ENCODE measurements at places on chromosomes 1 and 21. TPM values are rescaled to one million over a fixed set of nuclear protein-coding genes. Genes with fewer than 3 reads are reported as not detected.

- no peak for DNase-seq
Measured at GRCh38 chr21:36465478-36465877, 14.4 kb downstream of the CLDN14 start.

- no peak for DNase-seq
Measured at GRCh38 chr1:51276286-51276685, 40.2 kb downstream of the RNF11 start.

GRCh38 chr1:20255666-20256065 lies 35.0 kb upstream of the VWA5B1 start:
- no peak for DNase-seq

- no peak for DNase-seq
Measured at GRCh38 chr1:1915911-1916840, 1.1 kb downstream of the CALML6 start.

DNA sequence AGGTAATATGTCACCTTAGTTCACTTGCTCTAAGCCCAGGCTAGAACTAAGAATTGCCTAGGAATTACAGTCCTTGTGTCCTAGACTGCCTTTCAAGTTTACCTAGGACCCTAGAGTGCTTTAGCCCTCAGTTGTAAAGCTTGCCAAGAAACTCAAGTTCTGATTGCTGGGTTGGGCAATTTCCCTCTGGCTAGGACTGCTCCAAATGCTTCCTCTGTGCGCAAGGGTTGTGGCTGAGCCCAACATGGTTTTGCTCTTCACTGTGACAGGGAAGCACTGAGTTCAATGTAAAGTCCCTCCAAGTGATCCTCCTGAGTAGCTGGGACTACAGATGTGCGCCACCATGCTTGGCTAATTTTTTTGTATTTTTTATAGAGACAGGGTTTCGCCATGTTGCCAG lies 102.3 kb upstream of the NEK7 start:
- DNase-seq: no peak

GRCh38 chr21:15061279-15061678 lies 3.5 kb downstream of the NRIP1 start:
- DNase-seq: no peak

- no peak for DNase-seq
Measured at GRCh38 chr1:99662539-99663080, 16.7 kb downstream of the PALMD start.

DNA sequence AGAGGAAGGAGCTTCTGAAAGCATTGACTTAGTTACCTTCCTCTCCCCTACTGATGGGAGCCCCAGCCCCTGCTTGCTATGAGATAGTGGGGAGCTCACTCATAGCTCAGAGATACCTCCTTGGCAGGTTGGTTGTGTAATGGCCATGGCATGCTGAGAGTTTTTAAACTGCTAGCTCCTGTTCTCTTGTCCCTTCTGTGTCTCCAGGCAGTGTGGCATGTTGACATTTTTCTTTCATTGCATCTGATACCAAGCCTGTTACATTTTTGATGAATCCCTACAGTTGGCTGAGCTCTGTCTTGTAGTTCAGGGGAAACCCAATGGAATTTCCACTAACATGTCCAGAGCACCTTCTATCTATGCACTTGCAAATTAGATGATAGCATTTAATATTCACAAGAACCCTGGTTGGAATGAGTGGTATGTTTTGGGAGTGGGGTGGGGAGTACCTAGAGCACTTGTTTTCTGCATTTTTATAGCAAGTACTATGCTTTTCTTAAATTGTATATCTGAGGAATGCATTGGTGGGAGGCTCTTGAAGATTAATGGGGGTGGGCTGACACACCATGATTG lies 39.1 kb upstream of the EFCAB14 start:
- DNase-seq: no peak

DNA sequence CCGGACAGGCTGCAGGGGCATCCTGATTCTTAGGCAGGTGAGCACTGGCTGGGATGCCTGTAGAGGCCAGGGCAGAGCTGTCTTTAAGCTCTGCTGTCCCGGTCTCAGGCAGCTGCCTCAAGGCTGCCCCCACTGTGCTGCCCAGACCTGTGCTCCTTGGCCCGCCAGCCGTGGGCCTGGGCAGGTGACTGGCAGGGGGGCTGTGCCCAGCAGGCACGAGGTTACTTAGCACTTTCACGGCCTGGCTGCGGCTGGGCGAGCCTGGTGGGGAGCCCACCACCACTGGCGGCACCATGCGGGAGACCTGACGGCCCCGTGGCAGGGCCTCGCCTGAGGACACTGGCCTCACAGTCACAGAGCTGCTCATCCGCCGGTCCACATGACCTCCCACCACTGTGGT lies 8.2 kb downstream of the CRYBG2 start:
- DNase-seq: no peak

GRCh38 chr1:208265525-208265924 lies 21.3 kb upstream of the PLXNA2 start:
- no peak for DNase-seq

DNA sequence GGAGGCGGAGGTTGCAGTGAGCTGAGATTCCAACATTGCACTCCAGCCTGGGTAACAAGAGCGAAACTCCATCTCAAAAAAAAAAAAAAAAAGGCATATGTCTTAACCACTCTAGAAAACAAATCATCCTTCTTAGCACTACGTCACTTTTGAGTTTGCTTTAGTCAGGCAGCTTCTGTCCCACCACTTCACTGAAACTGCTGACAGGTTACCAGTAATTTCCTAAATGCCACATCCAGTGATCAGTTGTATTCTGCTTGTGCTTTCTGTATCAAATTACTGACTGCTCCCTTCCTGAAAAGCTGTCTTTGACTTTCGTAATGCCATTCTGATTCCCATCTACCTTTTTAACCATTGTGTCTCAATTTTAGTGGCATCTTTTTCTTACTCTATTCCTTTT lies 21.7 kb downstream of the RCOR3 start:
- DNase-seq: no peak

- DNase-seq: no peak
Measured at GRCh38 chr1:18575620-18576019, 55.0 kb upstream of the PAX7 start.

- DNase-seq: no peak
Measured at GRCh38 chr1:186194107-186194756, 180.8 kb downstream of the TPR start.

FPGT gene
- total RNA-seq: 15.3 TPM

FAM131C gene
- total RNA-seq: not detected

UCK2 gene
- total RNA-seq: 37.0 TPM

TDRKH gene
- total RNA-seq: 30.7 TPM

TINAGL1 gene
- total RNA-seq: not detected

LRRC3 gene
- 4.8 TPM for total RNA-seq

CRNN gene
- not detected for total RNA-seq

ANKRD65 gene
- 0.29 TPM for total RNA-seq

LAD1 gene
- total RNA-seq: not detected

SYCP1 gene
- not detected for total RNA-seq

B3GALT2 gene
- total RNA-seq: not detected

COL16A1 gene
- 0.21 TPM for total RNA-seq

CROCC gene
- total RNA-seq: 28.4 TPM

MEF2D gene
- total RNA-seq: 31.7 TPM

Data from activated naive CD4-positive, alpha-beta T cell treated with anti-CD3 and anti-CD28 coated beads, Interleukin-2, amount 50 U/mL, for 72 hours (primary cell).